Left lung (tissue), 14 donors: ENCODE measurements at places on chromosomes 16 and 17. TPM values are rescaled to one million over a fixed set of nuclear protein-coding genes. Genes with fewer than 3 reads are reported as not detected.

GRCh38 chr16:74748616-74749026, 26.0 kb downstream of the FA2H start:
- no peak overlapping the region for H3K27ac ChIP-seq
- no peak overlapping the region for H3K4me3 ChIP-seq
- no peaks in the 10 kb centered on the region for H3K27me3 ChIP-seq
- H3K4me1 ChIP-seq: no peaks in the 10 kb centered on the region

- H3K4me1 ChIP-seq: no peaks in the 10 kb centered on the region
- DNase-seq: no peak
- no peaks in the 10 kb centered on the region for H3K36me3 ChIP-seq
These were observed 378.1 kb upstream of the CDH11 start for GRCh38 chr16:65500007-65500406.

- H3K4me1 ChIP-seq: peaks cover 18% of the 10 kb centered on the region
- no peaks in the 10 kb centered on the region for H3K27me3 ChIP-seq
- no peak for DNase-seq
- H3K27ac ChIP-seq: no peak overlapping the region
- H3K4me3 ChIP-seq: no peak overlapping the region
These were observed 12.0 kb downstream of the EEF2K start for GRCh38 chr16:22217890-22218730.

- H3K27me3 ChIP-seq: no peaks in the 10 kb centered on the region
These were observed at the start of gene XAF1 for GRCh38 chr17:6755731-6756184. Gene XAF1, plus strand, starts transcription at chr17:6756046. Its CDS starts 33 bp downstream, at chr17:6756079.

DNA sequence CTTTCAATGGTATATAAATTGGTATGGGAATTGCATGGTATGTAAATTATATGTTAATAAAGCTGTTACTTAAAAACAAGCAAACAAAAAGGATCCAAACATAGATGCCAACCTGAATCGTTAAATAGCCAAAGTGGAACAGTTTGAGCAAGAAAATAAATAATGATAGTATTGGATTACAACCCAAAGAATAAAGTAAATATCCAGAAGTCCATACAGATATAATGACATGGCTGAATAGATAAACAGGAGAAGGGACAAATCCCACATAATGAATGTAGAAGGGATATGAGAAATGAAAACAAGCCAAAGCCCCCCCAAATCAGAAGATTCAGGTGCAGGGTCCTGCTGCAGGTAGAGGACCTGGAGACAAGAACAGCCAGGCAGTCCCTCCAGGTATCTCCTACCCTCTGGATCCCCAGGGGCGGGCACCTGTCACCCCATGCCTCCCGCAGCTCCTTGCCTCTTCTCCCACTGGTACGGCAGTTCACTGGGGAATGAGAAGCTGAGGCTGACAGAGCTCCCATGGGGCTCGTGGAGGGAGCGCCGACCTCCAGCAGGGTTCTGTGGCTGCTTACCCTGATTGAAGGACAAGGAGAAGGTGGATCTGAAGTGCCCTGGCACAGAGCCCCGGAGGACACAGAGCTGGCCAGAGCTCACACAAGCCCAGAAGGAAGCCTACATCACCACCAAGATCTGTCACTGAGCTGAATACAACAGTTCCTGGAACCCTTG, 9.9 kb upstream of the LCAT start:
- H3K27me3 ChIP-seq: no peaks in the 10 kb centered on the region
- no peak overlapping the region for H3K27ac ChIP-seq
- H3K4me3 ChIP-seq: no peak overlapping the region
- DNase-seq: no peak
- H3K4me1 ChIP-seq: no peaks in the 10 kb centered on the region

The CDH13 gene
- total RNA-seq: 20.3 TPM

The VASN gene
- total RNA-seq: 24.5 TPM

The TP53TG3 gene
- total RNA-seq: not detected

The CCL7 gene
- total RNA-seq: 0.96 TPM
